ENCODE measurements at places on chromosomes 11 and 22.

GRCh38 chr11:36271794-36272407 is 17.3 kb downstream of the COMMD9 start:
- no peak for DNase-seq

- DNase-seq, result no peak
Measured at GRCh38 chr11:109490953-109491635, 69.1 kb downstream of the C11orf87 start.

DNA sequence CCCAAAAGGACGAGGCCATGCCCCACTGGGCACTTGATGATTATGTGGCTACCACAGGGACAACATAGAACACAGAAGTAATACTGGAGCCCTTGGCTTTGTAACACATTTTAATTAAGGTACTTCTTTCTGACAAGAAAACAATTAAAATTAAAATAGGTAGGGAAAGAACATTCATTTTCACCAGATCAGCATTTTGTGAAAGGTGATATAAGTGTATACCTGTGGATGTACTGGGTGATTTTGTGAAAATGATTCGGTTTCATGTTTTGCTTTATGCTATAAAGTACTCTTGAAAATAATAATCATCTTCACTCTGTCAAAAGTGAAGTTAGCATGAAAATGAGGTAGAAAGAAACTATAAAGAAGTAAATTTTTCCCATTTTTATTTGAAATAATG is 876 bp downstream of the MS4A12 start:
- DNase-seq, result no peak

DNA sequence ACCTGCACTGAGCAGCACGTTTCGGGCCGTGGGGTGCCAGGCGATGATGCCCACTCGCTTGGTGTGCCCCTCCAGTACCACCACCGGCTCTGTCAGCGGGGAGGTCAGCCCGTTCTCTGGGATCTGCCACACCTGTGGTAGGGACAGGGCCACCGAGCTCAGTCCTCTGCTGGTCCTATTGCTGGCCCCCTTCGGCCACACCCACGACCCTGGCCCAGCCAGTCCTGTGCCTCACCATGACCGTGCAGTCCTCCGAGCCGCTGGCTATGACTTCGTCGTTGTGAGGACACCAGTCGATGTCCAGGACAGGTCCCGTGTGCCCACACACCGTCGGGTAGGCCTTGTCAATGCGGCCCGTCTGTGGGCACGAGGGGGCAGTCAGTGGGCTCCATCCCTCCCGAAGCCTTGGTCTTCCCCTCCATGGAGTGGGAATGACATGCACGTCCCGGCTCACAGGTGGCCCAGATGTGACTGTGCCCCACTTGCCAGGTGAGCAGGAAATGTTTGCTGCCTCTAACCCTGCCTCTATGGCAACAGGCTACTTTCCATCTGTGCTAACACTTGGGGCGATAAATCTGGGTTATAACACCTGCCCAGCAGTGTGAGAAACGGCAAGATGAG is 1.4 kb downstream of the CORO1B start:
- no peak for DNase-seq

DNA sequence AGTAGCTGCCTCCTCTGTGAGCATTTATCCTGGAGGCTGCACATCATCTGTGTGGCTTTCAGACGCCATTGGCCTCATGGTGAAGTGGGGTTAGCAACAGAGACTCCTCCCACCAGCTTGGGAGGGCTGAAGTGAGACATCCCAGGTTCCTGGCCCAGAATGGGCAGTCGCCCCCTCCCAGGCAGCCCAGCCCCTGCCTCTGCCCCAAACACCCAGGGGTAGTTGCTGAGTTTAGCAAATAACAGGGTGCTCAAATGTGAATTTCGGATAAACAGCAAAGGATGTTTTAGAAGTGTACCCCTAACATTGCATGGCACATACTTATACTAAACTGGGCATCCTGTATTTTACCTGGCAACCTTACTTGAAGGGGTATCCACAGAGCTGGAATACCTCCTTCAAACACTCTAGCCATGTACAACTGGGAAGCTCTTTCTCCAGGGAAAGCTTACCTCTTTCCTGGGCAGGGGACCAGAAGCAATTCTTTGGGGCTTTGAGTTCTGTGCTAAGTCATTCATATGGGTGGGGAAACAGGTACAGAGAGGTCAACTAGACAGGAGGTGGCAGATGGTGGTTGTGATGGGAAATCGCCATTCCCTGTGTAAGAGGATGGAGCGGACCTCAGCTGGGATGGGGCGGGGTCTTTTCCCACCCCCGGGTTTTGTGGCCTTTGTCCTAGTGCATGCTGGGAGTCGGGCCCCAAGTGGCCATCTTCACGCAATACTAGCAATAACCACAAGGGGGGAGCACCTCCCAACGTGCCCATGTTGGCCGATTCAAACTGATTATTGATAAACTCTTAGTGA is 19.3 kb downstream of the MTFP1 start:
- peak; percentile 49 for DNase-seq

DNA sequence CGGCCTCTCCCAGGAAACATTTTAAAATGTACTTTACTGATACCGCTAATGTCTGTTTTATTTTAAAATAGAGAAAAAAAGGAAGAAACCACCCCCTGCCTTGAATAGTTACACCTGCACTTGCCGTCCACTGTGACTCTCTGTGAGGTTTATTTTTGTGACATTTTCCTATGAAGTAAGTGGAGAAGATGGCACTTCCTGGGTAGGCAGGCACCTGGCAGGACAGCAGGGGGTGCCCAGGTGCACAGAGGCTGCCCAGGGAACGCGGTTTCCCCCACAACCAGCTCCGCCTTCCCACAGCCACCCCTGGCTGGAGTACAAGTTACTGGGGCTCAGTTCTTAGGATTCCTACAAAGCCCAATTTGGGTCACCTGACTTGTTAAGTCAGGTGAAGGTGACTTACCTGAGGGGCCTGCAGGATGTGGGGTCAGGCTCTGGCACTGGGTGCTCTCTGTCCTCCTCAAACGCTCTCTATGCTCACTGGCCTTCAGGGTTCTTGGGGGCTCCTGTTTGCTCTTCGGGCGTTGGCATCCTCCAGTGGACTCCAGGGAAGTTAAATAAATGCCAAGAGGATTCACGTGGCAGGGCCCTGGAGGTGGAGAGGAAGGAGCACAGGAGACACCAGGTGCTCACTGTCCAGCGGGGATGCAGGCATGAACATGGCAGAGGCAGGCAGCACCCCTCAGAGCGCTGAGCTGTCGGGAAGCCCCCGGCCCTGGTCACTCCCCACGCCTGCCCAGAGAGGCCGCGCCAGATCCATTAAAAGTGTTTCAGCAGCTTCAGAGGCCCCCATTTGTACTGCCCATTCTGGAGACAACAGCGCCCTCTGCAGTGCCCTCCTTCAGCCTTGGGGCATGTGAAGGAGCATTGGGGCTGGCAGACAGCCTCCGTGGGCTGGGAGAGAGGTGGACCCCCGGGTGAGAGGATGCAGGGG is 1021.2 kb downstream of the TBC1D22A start:
- no peak for DNase-seq

DNA sequence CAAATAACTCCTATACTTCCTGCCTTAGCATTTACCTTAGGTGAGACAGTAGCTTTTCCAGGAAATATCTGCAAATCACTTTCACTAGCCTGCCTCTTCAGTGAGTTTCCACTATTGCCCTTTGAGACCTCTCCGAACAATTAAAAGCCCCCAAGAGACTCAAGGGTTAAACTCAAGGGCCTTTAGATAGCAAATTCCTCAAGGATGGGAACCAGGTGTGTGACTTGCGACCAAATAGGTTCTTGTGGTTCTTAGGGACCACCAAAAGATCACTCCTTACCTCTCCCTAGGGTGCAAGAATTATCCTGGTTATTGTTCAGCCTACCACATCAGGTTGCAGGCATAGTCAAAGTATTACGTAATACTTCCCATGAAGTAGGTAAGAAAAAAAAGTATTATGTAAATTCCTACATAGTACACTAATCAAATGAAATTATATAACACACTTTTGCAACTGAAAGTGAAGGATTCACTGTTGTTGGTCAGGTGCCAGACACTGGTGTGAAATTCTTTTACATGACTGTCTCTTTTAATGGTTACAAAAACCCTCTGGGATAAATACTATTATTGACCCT is 1.4 kb upstream of the RDX start:
- DNase-seq, result no peak

- DNase-seq, result no peak
Measured at GRCh38 chr11:57444362-57445121, 15.8 kb upstream of the RTN4RL2 start.

GRCh38 chr11:122642472-122642922 is 13.0 kb upstream of the UBASH3B start:
- peak; percentile 89 for DNase-seq

DNA sequence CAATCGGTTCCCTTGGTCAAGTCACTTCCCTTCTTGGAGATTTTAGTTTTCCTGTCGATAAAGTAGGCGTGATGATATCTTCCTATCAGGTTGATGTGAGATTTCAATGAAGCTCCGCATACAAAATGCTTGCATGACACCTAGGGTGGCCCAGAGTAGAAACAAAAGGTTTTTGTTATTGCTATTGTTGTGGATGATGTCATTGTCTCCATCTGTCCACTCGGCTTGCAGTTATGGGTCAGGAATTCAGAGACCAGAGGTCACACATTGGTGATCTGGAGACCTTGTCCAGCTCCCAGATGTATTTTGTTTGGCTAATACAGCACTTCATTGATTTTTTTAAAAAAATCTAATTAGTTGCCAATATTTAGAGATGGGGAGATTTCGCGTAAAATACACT is 382.1 kb downstream of the MN1 start:
- no peak for DNase-seq

- peak; percentile 66 for DNase-seq
Measured at GRCh38 chr11:66617155-66617834, 865 bp downstream of the RBM14 start.

DNA sequence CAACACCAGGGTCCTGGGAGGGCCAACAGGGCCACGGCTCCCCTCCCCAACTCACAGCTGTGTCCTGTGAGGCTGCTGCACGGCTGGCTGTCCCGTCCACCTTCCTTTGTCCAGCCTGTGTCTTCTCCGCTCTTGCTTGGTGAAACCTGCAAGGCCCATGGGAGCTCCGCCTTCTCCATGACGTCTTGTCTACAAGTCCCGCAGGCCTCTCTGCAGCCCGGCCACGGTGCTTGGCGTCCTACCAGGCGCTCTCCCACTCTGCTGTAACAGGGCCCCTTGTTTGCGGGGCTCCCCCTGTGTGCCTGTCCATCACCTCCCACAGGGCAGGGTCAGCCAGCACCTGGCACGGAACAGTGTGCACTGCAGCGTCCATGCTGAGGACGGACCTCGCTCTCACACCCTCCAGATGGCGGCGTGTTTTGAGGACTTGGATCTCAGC is 866.8 kb downstream of the TBC1D22A start:
- no peak for DNase-seq

- no peak for DNase-seq
Measured at GRCh38 chr11:24709928-24710565, 213.2 kb downstream of the LUZP2 start.

GRCh38 chr11:42490506-42490905 is 821.3 kb upstream of the API5 start:
- no peak for DNase-seq

DNA sequence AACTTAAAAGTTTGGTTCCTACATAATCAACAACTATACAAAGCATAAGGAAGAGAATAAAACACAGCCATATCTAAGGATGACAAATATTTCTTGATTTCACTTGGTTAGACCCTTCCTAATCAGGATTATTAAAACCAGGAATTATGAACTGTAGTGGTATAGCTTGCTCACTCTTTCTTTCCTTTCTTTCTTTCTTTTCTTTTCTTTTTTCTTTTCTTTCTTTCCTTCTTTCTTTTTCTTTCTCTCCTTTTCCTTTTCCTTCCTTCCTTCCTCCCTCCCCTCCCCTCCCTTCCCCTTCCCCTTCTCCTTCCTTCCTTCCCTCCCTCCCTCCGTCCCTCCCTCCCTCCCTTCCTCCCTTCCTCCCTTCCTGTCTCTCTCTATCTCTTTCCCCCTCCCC is 78.0 kb downstream of the HORMAD2 start:
- no peak for DNase-seq

DNA sequence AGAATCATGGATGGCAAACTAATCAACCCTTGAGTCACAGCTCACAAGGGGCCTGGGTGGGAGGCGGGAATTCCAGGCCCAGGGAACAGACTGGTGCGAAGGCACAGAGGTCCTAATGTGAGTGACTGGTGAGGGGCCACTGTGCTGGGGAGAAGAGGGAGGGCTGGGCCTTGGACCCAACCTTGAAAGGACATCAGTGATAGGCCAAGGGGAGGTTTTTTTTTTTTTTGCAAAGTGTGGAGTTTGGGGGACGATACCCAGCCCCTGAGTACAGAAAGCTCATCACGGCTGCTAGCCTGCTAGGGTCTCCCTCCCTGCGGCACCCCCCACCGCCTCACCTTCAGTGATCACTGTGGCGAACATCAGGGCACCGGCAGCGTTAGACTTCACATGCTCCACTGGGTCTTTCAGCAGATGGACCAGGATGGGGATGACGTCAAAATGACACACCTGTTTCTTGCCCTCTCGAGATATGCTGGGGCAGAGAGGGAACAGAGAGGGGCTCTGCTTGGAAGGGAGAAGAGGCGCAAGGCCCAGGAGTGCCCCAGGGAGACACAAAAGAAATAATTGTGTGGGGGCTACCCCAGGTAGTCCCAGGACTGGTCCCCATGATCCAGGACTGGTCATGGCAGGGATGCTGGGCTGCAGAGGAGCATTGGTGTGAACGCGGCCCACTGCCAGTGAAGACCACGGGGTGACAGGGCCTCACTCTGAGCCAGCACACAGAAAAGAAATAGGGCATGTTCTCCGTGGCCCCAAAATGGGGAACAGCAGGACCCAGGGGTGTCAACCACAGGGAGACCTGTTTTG is 8.6 kb upstream of the GNAZ start:
- DNase-seq, result no peak

DNA sequence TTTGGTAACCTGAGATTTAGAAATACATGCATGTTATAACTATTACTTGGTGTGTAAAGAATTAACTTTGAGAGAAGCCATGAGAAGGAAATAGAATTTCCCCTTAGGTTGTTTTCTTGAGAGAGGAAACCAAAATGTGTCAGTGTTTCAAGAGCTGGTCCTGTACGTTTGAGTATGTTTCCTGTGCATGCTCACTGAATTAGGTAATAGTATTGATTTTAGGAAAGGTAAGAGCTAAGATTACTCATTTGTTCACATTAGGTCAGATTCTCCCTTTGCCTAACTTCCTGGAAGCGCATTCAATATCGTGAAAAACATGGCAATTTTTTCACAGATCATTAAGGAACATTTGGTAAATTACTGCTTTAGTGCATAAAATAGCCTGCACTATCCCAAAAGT is 49.3 kb upstream of the RDX start:
- DNase-seq, result no peak

DNA sequence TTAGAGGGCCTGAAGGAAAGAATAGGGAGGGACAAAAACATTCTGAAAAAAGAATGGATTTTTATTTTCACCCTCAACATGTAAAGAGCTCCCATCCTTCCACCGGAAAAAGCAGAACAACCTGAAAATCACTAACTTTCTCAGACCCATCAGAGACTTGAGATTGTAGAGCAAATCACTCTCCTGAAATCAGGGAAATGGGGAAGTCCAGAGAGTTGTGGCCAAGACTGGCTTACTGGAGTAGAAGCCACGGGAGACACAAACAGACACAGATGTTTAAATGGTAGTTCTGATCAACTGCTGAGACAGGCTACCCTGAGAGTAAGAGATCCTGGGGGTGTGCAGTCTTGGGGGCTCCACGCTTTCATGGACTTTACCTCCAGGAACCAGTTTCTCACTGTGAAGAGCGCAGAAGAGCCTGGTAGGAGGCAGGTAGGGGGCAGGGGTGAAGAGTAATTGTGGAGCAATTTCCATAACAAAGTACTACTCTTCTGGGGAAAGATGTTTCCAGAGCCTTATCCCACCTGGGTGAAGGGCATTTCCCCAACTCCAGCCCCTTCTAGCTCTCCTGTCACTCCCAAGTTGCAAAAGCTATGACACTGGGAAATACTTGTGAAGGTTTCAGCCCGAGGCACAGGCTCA is 47.1 kb downstream of the ASCL2 start:
- no peak for DNase-seq

- no peak for DNase-seq
Measured at GRCh38 chr22:18056807-18057474, 20.8 kb upstream of the PEX26 start.
